ENCODE measurements at places on chromosomes 3 and 15. TPM values are rescaled to one million over a fixed set of nuclear protein-coding genes. Genes with fewer than 3 reads are reported as not detected.

The CCR8 gene
- not detected for total RNA-seq

The RBP2 gene
- total RNA-seq = not detected

The FETUB gene
- total RNA-seq = not detected

The RASGRF1 gene
- total RNA-seq = 0.51 TPM

The SCG3 gene
- 0.13 TPM for total RNA-seq

The DGKG gene
- total RNA-seq = 2.2 TPM

The SKIL gene
- 88.1 TPM for total RNA-seq

The HES1 gene
- 71.8 TPM for total RNA-seq

The CFAP91 gene
- total RNA-seq = not detected

The SV2B gene
- total RNA-seq = 2.0 TPM

The GCNT3 gene
- total RNA-seq = not detected

The NRROS gene
- 6.3 TPM for total RNA-seq

The TRAT1 gene
- not detected for total RNA-seq

Data from dermis microvascular lymphatic vessel endothelial cell (primary cell).